ENCODE measurements at places on chromosomes 3 and 15.

GRCh38 chr15:72285927-72286516 lies 13.7 kb upstream of the PARP6 start:
- DNase-seq: peak; percentile 48

DNA sequence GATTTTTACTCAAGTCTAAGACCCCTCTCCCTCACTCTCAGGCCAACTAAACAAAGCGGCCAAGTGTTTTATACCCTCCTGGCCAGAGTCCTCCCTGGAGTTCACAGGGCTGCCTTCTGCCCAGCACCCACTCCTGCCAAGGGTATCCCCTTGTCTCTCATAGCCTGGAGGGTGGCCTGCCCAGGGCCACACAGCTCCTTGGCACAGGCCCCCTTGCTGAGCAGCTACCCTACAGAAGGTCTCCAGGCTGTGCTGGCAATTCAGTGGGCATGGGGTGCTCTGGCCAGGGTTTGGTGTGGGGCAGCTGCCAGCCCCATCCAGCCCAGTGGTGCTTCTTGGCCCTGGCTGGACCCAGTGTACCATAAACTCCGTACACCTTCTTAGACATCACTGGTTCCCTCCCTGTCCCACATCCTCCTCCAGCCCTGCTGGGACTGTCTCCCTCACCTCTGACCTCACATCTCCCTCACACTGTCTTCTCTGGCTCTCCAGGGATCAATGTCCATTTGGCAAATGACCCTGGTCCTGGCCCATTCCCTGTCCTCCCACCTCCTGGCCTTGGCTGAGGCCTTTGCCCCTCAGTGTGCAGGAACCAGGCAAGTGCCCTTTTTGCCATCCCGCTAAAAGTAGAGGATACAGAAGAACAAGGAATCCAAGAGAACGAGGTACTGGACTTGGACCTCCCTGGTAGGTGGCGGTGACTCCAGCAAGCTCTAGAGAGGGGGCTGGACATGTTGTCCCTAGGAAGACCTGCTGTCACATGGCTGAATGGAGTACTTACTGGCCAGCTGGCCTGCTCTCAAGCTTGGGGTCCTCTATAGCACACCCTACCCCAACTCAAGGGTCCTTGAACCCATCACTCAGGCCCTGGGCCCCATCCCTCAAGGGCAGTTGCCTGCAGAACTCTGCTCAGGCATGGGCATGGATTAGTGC lies 50.0 kb upstream of the TRPM1 start:
- no peak for DNase-seq

DNA sequence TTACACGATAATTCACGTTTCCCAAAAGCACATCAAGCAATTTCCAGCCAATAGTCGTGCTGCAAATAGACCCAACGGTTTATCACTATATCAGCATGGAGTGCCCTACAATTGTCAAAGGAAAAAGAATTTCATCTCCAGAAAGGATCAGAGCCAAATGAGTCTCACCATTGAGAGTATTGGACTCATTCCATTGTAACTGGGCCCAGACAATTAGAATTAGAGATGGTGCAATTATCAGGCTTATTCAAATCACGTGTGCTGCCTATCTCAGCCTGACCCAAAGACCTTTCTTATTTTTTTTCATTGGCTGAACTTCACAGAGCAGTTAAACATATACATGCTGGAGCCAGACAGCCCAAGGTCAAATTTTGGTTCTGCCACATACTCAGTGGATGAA lies 87.0 kb upstream of the LRTM1 start:
- no peak for DNase-seq

- no peak for DNase-seq
Measured at GRCh38 chr15:39720621-39721611, 61.7 kb downstream of the FSIP1 start.

DNA sequence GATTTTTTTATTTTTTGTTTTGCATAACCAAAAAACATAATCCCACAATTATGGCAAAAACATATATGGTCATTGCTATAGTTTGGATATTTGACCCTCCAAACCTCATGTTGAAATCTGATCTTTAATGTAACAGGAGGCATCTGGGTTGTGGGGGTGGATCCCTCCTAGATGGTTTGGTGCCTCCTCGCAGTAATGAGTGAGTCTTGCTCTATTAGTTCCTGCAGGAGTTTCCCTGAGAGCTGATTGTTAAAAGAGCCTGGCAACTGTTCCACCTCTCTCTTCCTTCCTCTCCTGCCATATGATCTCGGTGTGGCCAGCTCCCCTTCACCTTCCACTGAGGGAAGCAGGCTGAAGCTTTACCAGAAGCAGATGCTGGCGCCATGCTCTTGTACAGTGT lies 33.2 kb upstream of the TRIM59 start:
- no peak for DNase-seq

DNA sequence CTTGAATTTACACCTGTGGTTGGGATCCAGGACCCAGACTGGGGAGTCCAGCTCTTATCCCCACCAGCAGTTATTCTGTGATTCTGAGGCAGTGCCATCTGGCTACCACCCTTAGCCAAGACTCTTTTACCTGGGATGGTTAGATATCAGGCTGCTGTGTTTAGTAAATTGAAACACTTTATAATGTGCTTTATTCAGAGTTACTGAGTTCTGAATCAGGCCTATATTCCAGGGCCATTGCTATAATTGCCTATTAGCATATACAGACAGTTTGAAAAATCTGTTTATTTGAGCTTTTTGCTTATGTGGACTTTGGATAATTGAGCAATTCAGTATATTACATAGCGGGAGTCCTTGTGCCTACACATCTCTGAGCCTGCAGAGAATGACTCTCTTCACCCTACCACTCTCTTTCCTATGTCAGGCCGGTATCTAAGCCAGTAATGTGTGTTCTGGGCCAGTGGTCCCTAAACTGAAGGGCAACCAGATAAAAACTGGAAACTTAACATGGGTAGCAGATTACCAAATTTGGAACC lies 45.4 kb upstream of the TRAK1 start:
- DNase-seq: no peak

GRCh38 chr3:73708956-73709355 lies 84.2 kb upstream of the PDZRN3 start:
- DNase-seq: no peak

DNA sequence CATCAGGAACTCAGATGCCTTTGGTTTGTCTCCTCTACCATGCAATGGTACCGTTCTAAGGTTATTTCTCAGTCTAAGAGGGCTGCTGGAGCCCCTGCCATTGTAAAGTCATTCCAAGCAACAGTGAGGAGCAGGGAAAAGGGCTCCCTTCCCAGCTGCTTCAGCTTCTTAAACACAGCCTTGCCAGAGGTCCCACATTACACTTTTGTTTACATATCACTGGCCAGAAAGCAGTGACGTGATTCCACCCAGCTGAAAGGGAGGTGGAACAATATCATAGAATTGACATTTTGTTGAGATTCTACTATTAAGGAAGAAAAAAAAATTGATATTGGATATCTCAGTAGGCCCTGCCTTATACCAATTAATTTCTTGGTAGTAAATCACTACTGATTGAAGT lies 194.6 kb downstream of the SUCLG2 start:
- no peak for DNase-seq

GRCh38 chr15:67120839-67121643 lies 55.6 kb downstream of the SMAD3 start:
- DNase-seq: peak; percentile 90

- DNase-seq: no peak
Measured at GRCh38 chr3:117695321-117695720, 985.7 kb downstream of the TUSC7 start.

DNA sequence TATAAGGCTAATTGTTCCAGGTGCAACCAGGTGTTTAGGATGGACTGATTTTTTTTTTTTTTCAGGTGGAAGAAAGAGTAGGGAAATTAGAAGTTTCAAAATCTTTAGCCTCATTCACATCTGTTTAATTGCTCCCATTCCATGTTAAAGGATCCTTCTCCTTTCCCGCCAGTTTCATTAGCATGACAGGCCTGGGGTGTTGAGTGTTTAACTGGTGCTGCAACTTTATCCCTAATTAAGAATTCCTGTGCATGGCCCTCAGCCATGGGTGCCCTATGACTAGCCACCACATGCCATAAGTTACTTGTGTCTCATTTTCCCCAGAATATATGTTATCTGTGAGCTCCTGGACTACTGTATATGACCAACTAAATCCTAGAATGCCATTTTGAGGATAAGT lies 501.4 kb downstream of the NSUN3 start:
- DNase-seq: no peak

GRCh38 chr3:60323180-60323579 lies 928.1 kb downstream of the FHIT start:
- no peak for DNase-seq

DNA sequence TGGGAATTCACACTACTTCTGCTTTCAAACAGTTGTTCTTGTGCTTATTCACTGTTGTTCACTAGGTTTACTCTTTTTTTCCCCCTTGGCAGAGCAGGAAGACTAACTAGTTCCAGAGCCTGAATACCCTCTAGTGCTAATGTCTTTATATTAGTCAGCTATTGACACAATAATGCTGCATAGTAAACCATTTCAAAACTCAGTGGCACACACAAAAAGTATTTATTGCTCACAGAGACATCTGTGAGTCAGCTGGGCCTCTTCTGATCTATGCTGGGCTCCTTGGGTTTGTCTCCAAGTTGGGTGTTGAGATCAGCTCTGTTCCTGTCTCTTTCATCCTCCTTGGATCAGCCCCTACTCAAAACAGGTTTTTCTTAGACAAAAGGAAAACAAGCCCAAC lies 51.1 kb downstream of the RSRC1 start:
- DNase-seq: no peak
